ENCODE measurements at places on chromosomes 16 and 17. TPM values are rescaled to one million over a fixed set of nuclear protein-coding genes. Genes with fewer than 3 reads are reported as not detected.

- peak overlapping the region; percentile 80 for H3K4me3 ChIP-seq
- peaks cover 18% of the 10 kb centered on the region for H3K4me1 ChIP-seq
- no peaks in the 10 kb centered on the region for H3K27me3 ChIP-seq
- peak overlapping the region; percentile 60 for H3K27ac ChIP-seq
- no peaks in the 10 kb centered on the region for H3K36me3 ChIP-seq
Observed at GRCh38 chr17:18038149-18038850, 668 bp downstream of the ATPAF2 start.

DNA sequence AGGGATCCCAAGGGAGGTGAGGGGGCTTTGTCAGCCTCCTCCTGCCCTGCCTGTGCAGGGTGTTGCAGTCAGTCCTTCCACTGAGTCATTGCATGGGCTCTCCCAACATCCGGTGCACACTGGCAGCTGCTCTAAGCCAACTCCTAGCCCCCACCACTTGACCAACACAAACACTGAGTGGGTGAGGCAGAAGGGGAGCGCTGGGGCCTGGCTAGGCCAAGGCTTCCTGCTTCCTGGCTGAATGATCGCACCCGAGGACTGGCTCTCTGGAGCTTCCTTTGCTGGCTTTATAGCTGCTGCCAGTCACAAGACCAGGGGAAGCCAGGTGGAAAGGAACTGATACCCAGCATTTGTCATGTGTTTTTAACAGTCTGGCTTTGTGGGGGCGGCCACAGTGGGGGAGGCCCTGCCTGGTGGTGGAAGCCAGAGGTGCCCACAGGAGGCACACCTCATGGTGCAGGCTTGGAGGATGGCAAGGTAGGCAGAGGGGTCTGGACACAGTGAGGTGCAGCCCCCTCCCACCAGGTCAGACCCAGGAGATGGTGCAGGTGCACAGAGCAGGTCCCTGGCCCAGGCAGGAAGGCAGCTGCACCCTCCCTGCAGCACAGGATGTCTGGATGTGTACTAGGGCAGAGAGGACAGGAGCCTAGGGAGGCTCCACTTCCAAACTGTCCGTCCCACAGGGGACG lies 6.8 kb downstream of the MPG start:
- peak; percentile 65 for DNase-seq
- H3K4me1 ChIP-seq = peaks cover 17% of the 10 kb centered on the region
- no peaks in the 10 kb centered on the region for H3K27me3 ChIP-seq
- peaks cover 6% of the 10 kb centered on the region for H3K36me3 ChIP-seq
- H3K4me3 ChIP-seq = no peak overlapping the region
- H3K27ac ChIP-seq = peak overlapping the region; percentile 54

DNA sequence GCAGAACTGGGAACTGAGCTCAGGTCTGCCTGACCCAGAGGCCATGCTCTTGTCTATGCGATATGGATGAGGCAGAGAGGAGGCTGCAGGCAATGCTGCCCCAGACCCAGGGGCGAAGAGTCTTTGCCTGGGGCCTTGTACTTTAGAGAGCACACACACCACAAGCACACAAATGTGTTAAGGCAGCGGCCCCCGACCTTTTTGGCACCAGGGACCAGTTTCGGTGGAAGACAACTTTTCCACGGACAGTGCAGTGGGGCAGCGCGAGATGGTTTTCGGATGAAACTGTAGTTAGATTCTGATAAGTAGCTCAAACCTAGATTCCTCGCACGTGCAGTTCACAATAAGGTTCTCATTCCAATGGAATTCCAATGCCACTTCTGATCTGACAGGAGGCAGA lies 6.7 kb downstream of the MT4 start:
- no peaks in the 10 kb centered on the region for H3K27me3 ChIP-seq
- no peak overlapping the region for H3K27ac ChIP-seq

- peak overlapping the region; percentile 98 for H3K4me3 ChIP-seq
- H3K27ac ChIP-seq = peak overlapping the region; percentile 74
- H3K27me3 ChIP-seq = no peaks in the 10 kb centered on the region
- DNase-seq = no peak
Observed at GRCh38 chr17:30600830-30601494, 123.8 kb downstream of the GOSR1 start.

- H3K4me1 ChIP-seq = peaks cover 21% of the 10 kb centered on the region
- 0 out of 2 replicates have a peak overlapping the region, but pooled peaks have one; percentile 1 for H3K4me3 ChIP-seq
- H3K36me3 ChIP-seq = no peaks in the 10 kb centered on the region
- no peaks in the 10 kb centered on the region for H3K27me3 ChIP-seq
- peak; percentile 79 for DNase-seq
Observed at GRCh38 chr16:23826528-23827045, 9.2 kb upstream of the PRKCB start.

GRCh38 chr16:52912565-52913173 lies 140.0 kb downstream of the CHD9NB start:
- no peaks in the 10 kb centered on the region for H3K27me3 ChIP-seq
- no peaks in the 10 kb centered on the region for H3K36me3 ChIP-seq
- no peak overlapping the region for H3K27ac ChIP-seq
- DNase-seq = peak; percentile 11

OR1F1 gene
- not detected for total RNA-seq

TBC1D3C gene
- total RNA-seq = not detected

KRTAP2-3 gene
- not detected for total RNA-seq
